Hepatocyte (in vitro differentiated cells): ENCODE measurements at places on chromosomes 16 and 17.

DNA sequence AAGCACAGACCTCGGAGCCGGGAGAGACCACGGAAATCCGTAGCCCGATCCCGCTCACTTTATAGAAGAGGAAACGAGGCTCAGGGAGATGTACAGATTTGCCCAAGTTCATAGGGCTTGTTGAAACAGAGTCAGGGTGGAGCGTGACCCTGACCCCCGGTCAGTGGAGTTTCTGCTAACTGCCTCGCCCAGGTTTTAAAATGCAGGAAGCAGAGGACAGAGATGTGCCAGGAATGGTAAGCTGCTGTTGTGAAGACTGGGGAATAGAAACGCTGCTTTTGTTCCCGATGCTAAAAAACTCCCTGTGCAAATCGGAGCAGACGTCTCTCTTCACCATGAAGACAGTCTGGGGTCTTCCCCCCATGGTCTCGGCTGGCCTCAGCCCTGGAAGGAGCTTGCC lies 403.0 kb downstream of the SEC14L1 start:
- no peak for DNase-seq

DNA sequence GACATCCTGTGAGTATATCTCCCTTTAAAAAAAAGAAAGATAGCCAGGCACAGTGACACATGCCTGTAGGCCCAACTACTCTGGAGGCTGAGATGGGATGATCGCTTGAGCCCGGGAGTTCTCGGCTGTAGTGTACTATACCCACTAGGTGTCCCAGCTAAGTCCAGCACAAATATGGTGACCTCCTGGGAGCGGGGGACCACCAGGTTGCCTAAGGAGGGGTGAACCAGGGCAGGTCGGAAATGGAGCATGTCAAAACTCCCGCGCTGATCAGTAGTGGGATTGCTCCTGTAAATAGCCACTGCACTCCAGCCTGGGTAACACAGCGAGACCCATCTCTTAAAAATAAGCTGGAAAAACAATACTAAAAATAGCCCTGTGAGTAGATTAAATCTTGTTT lies 29.4 kb downstream of the GINS2 start:
- DNase-seq, result no peak

GRCh38 chr17:58007781-58008706 lies 998 bp upstream of the SRSF1 start:
- DNase-seq, result no peak

DNA sequence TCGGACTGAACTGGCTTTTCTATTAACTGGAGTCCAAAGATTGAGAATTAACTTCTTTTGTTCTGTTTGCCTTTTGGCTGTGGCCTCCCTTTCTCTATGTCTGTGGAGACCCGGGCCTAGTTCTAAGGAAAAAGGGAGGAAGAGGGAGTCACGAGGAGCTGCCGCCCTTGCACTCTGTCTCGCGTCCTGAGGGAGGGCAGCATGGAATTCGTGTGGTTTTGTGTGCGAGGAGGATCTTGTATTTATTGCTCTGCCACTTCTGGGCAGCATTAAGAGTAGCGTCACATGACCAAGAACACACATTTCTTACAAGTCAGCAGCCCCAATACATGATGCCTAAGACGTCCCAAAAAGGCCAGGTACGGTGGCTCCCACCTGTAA lies 23.6 kb downstream of the METTL22 start:
- DNase-seq, result no peak

DNA sequence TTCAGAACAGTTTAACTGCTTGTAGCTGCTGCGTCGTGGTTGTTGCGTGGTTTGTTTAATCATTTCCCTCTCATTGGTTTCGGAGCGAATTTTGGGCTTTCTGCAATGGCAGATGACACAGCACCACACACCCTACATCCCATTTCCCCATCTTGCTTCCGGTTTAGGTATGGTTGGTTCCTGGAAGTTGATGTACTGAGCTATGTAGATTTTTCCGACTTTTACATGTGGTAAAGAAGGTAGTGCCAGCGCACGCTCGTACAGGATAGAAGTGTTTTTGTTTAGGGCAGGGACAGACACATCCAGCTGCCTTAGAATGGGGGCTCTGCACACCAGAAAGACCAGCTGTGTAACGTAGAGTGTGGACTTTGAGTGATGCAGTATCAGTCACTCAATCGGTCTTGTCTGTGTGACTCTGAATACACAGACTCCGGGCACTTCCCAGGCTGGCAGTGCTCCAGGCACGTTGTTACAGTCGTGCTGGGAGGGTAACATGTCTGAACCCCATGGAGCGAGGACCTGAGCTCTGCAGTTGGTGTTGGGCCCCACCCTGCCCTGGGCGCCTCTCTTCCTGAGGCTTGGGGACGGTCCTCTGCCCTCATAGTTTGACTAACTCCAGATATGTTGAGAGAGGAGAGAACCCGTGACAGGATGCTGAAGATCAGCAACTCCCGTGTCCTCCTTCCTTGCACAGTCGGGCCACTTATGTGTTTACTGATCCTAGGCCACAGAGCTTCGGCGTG lies 172.0 kb upstream of the CHMP6 start:
- DNase-seq, result no peak

DNA sequence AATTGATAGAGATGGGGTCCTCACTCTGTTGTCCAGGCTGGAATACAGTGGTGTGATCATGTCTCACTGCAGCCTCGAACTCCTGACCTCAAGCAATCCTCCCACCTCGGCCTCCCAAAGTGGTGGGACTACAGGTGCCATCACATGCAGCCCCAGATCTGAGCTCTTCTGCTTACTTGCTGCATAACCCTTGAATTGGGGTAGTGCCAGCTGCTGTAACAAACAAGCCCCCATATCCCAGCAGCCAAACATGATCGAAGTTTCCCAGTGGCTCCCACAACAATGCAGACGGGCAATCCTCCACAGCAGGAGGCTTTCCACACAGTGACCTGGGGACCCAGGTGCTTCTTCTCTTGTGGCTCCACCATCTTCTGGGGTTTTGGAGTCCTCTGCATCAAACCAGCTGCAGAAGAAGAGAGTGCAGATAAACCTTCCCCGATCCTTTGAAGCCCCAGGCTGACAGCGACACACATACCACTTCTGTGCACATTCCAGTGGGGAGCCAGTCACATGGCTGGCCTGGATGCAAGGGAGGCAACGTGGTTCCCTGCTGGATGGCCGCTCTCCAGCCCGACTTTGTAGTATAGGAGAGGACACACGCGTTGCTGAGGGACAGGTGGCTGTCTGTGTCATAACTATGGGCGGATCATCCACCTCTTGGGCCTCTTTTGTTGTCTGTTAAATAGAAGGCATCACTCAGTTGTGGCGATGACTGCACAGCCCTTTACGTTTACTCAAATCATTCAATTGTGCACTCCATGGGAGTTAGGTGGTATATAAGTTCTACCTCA lies 16.7 kb downstream of the SBK1 start:
- no peak for DNase-seq

- DNase-seq, result no peak
These were observed 78.7 kb downstream of the MAP2K4 start for GRCh38 chr17:12099412-12099811.

DNA sequence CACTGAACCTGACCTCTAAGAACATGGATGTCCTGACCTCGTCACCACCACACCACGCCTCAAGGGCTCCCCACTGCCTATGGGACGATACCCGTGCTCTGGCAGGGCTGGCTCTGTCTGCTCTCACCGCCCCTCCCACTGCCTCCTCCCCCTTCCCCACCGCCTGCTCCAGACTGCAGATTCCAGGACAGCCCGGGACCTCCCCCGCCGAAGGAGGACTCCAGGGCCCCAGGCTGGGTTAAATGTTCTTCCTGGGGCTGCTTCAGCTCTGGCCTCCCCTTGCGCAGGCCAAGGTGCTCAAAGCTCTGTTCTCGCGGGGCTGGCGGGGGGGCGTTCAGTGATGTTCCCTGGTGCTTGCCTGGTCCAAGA lies 3.1 kb downstream of the NPW start:
- DNase-seq, result peak; percentile 69
